Heart left ventricle (tissue), 16 donors: ENCODE measurements at places on chromosomes 3 and 15. TPM values are rescaled to one million over a fixed set of nuclear protein-coding genes. Genes with fewer than 3 reads are reported as not detected.
A peak's percentile ranks its signal among the peaks of the same experiment; 100 is the strongest.

DNA sequence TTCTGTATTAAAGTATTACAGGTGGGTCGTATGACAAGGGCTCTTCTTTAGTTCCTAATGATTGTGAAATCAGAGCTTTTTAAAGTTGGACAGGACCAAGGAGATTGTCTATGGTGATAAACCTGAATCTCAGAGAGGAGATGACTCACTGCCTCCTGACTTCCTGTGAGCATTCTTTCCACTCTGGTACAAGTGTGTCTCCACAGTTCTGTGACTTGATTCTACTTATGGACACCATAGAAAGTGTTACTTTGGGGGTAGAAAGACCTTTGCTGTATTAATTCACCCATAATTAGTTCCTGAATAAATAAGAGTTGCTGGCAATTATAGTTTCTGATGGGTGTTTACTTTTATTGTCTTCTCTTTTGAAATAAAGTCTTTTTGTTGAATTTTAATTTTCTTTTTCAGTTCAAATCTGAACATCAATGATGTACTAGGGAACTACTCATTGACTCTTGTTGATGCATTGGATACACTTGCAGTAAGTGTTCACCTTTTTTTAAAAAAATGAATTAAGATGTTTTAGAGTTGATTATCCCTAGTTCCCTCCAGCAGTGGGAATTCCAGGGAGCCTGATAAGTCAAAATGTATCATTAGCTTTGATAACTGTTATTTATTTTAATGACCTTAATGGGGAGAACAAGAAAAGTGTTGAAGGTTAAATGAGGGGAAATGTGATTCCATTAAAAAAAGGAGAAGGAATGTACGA is 7.4 kb downstream of the EDEM1 start:
- no peak for DNase-seq
- H3K27me3 ChIP-seq = no peaks in the 10 kb centered on the region
- no peak overlapping the region for H3K27ac ChIP-seq
- peaks cover 6% of the 10 kb centered on the region for H3K4me1 ChIP-seq
- H3K4me3 ChIP-seq = no peak overlapping the region
- no peaks in the 10 kb centered on the region for H3K36me3 ChIP-seq

DNA sequence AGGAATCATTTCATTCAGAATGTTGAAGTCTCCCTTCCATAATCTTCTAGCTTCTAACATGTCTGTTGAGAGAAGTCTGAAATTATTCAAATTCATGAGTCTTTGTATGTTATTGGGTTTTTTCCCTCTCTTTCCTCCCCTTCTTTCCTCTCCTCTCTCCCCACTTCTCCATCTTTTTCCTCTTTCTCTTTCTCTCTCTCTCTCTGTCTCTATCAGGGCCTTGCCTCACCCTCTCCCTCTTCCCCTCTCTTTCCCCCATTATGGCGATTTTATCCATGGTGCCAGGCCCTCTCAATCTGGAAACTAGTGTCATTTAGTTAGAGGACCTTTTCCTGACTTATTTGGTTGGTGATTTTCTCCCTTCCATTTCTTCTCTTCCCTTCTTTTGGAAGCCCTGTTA is 147.3 kb downstream of the SST start:
- H3K27me3 ChIP-seq = no peaks in the 10 kb centered on the region
- no peaks in the 10 kb centered on the region for H3K4me1 ChIP-seq
- H3K27ac ChIP-seq = peak overlapping the region; percentile 19
- no peaks in the 10 kb centered on the region for H3K36me3 ChIP-seq
- H3K4me3 ChIP-seq = no peak overlapping the region
- DNase-seq = no peak

DNA sequence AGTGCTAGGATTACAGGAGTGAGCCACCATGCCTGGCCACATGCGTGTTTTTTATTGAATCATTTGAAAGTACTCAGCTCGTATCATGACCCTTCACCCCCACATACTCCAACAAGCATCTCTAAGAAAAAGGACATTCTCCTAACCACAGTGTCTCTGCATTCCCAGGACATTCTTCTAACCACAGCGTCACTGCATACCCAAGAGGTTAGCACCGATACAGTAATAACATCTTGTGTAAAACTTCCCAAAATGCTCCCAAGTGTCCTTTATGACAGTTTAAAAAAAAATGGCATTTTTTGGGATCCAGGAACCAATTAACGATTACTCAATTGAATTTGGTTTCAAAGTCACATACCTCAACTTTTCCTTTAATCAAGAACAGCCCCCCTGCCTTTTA is 39.6 kb downstream of the FLNB start:
- no peaks in the 10 kb centered on the region for H3K4me1 ChIP-seq
- H3K36me3 ChIP-seq = no peaks in the 10 kb centered on the region
- H3K27ac ChIP-seq = peak overlapping the region; percentile 81
- no peak for DNase-seq
- no peak overlapping the region for H3K4me3 ChIP-seq

- DNase-seq = no peak
- no peak overlapping the region for H3K27ac ChIP-seq
- H3K36me3 ChIP-seq = no peaks in the 10 kb centered on the region
- no peaks in the 10 kb centered on the region for H3K27me3 ChIP-seq
These were observed 210.6 kb upstream of the ZPLD1 start for GRCh38 chr3:102224171-102224570.

- no peak overlapping the region for H3K27ac ChIP-seq
- no peak overlapping the region for H3K4me3 ChIP-seq
- no peaks in the 10 kb centered on the region for H3K36me3 ChIP-seq
- DNase-seq = no peak
- H3K4me1 ChIP-seq = no peaks in the 10 kb centered on the region
These were observed 19.7 kb upstream of the ANO10 start for GRCh38 chr3:43641306-43642114.

DNA sequence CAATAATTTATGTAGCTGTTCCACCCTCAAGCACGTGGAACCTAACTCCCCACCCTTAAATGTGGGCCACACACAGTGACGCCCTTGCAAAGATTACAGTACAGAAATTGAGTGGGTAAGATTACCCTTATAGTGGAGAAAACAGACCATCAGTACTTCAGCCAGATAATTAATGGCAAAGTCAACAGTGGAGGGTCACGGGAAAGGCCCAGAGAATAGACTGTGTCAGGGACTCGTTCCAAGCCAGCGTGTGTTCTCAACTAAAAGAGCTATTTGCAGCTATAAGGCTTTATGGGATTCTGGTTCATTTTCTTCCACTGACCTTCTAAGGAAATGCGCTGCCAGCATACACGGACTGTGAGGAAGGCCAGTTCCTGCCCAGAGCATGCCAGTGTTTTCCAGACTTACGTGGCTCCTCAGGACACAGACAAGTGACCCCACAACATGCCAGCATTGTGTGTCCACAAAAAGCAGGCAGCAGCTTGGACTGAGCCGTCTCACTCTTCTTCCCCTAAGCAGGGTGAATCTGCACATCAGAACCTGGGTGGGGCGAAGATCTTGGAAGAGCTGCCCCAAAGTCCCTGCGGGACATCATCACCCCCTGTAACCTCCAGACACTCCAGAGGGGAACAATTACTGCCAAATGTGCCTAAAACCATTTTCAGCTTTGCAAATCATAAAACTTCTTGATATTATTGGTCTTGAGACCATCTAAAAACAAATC is 428.5 kb downstream of the OCA2 start:
- H3K4me3 ChIP-seq = no peak overlapping the region
- no peak for DNase-seq
- H3K4me1 ChIP-seq = no peaks in the 10 kb centered on the region
- no peaks in the 10 kb centered on the region for H3K36me3 ChIP-seq

- peaks cover 7% of the 10 kb centered on the region for H3K4me1 ChIP-seq
- no peak overlapping the region for H3K27ac ChIP-seq
- H3K4me3 ChIP-seq = no peak overlapping the region
These were observed 13.2 kb downstream of the TSPAN3 start for GRCh38 chr15:77057685-77058084.

DNA sequence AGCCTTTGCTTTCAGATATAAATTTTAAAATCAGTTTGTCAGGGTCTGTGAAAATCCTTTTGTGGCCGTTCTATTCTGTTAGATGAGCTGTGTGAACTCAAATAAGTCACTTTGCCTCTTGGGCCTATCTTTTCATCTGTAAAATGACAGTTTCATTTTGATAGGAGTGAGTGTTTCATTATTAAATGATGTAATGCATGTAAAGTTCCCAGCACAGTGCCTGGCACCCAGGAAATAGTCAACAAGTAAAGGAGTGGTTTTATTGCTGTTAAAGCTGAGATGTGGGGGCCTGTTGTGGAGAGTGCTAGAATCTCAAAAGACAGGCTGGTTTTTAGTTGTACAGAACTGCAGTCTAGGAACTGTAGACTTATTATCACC is 394.5 kb upstream of the CFAP20DC start:
- no peak overlapping the region for H3K27ac ChIP-seq
- no peak for DNase-seq

- no peaks in the 10 kb centered on the region for H3K27me3 ChIP-seq
- H3K4me1 ChIP-seq = no peaks in the 10 kb centered on the region
- H3K4me3 ChIP-seq = no peak overlapping the region
- H3K27ac ChIP-seq = no peak overlapping the region
- peaks cover 32% of the 10 kb centered on the region for H3K36me3 ChIP-seq
These were observed 17.2 kb downstream of the RAD18 start for GRCh38 chr3:8945890-8946600.

DNA sequence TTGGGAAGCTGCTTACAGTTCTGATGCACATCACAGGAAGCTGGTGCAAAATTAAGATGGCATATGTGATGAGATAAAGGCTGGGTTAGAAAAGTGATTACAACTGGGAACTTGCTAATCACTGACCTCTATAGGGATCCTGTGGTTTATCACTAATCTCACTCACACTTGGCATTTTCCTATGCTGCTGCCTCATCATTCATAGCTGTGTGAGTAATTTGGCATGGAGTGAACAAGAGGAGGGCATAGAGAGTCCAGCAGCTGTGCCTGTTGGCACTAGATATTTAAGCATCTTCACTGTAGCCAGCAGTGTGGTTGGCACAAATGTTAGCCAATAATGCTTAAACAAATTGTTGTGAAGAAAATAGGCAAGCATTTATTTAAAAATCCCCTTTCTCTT is 217.7 kb upstream of the CGNL1 start:
- peak; percentile 21 for DNase-seq
- H3K27me3 ChIP-seq = no peaks in the 10 kb centered on the region
- peak overlapping the region; percentile 19 for H3K27ac ChIP-seq
- peaks cover 20% of the 10 kb centered on the region for H3K4me1 ChIP-seq
- no peaks in the 10 kb centered on the region for H3K36me3 ChIP-seq

GRCh38 chr15:70078578-70079417 is 18.9 kb downstream of the TLE3 start:
- no peaks in the 10 kb centered on the region for H3K4me1 ChIP-seq
- no peak overlapping the region for H3K4me3 ChIP-seq
- no peak for DNase-seq
- H3K27me3 ChIP-seq = no peaks in the 10 kb centered on the region
- H3K36me3 ChIP-seq = peaks cover 51% of the 10 kb centered on the region

DNA sequence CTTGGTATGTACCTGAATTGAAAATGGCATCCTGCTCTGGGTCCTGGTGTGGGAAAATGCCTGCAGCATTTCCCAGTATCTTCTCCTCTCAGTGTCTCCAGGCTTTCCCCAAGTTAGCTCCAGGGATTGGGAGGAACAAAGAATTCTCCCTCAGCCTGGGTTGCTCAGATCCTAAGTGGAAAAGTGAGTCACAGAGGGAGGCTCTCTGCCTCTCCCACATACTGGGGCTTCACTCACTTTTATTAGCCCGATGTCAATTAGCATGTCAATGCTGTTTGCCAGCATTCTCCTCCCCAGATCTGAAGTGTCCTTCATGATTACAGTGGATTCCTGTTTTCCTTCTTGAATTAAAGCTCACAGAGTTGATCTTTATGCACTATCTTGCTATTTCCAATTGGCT is 655.0 kb downstream of the EPHA3 start:
- H3K27me3 ChIP-seq = no peaks in the 10 kb centered on the region
- no peaks in the 10 kb centered on the region for H3K4me1 ChIP-seq
- no peak overlapping the region for H3K27ac ChIP-seq
- no peaks in the 10 kb centered on the region for H3K36me3 ChIP-seq

GRCh38 chr3:101042996-101043686 is 49.9 kb upstream of the ABI3BP start:
- no peak for DNase-seq
- H3K4me1 ChIP-seq = peaks cover 6% of the 10 kb centered on the region
- H3K36me3 ChIP-seq = no peaks in the 10 kb centered on the region
- H3K27me3 ChIP-seq = no peaks in the 10 kb centered on the region
- no peak overlapping the region for H3K27ac ChIP-seq

DNA sequence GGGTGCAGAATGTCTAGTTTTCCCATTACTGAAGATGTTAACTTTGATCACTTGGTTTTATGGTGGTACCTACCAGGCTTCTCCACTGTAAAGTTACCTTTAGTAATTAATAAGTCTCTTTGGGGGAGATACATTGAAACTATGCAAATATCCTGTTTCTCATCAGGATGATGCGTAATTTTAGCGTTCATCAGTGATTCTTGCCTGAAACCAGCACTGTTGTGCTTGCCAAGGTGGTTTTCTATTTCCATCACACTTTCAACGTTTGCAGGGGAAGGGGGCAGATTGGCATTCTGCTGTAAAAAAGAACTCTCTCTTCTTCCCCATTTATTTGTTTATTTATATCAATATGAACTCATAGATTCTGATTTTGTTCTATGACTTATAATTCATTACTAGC is 61.0 kb downstream of the SSR3 start:
- H3K4me1 ChIP-seq = peaks cover 14% of the 10 kb centered on the region
- no peak for DNase-seq

GRCh38 chr3:185976100-185976499 is 38.3 kb upstream of the TRA2B start:
- DNase-seq = no peak
- H3K4me3 ChIP-seq = no peak overlapping the region
- H3K27me3 ChIP-seq = no peaks in the 10 kb centered on the region
- H3K4me1 ChIP-seq = no peaks in the 10 kb centered on the region

DNA sequence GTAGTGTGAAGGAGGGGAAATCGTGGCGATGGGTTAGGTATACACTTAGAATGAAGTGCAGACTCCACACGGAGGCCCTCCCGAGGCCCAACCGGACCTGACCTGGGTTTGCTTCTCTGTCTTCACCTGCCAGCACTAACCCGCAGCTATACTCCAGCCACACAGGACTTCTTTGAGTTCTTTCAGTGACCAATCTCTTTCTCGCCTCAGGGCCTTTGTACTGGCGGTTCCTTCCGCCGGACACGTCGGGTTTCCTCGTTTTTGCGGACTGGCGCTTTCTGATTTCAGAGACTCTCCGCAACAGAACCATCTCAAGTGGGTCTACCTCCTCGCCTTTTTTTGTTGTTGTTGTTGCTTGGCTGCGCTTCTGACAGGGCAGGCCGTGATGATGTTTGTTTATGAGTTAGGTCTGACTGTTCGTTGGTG is at the start of gene NEIL1:
TSS of gene NEIL1 (plus strand) at position 244 of the 426 bp plus-strand sequence. CDS start 1,867 bp downstream, outside the sequence.
- peak within 1 kb of the TSS; percentile 63 for H3K27ac ChIP-seq
- H3K4me3 ChIP-seq = peak within 1 kb of the TSS; percentile 88
- H3K36me3 ChIP-seq = no peaks in the 10 kb centered on the region
- no peak for DNase-seq

GRCh38 chr3:99118381-99118780 is 216.9 kb upstream of the DCBLD2 start:
- no peak for DNase-seq
- H3K36me3 ChIP-seq = no peaks in the 10 kb centered on the region
- no peak overlapping the region for H3K4me3 ChIP-seq
- H3K27ac ChIP-seq = no peak overlapping the region

The SMCO1 gene
- total RNA-seq = 50.0 TPM

The GALNT15 gene
- 5.5 TPM for total RNA-seq

The ROPN1 gene
- total RNA-seq = not detected

The CMTM8 gene
- 3.6 TPM for total RNA-seq

The ZNF385D gene
- total RNA-seq = 10.8 TPM

The ZNF662 gene
- 5.3 TPM for total RNA-seq

The GRAMD2A gene
- total RNA-seq = not detected

The TJP1 gene
- total RNA-seq = 139 TPM

The C3orf33 gene
- total RNA-seq = 5.8 TPM

The HES1 gene
- total RNA-seq = 32.3 TPM
